NCI-H1048 (cell line): ENCODE measurements at places on chromosomes 7 and 10.

DNA sequence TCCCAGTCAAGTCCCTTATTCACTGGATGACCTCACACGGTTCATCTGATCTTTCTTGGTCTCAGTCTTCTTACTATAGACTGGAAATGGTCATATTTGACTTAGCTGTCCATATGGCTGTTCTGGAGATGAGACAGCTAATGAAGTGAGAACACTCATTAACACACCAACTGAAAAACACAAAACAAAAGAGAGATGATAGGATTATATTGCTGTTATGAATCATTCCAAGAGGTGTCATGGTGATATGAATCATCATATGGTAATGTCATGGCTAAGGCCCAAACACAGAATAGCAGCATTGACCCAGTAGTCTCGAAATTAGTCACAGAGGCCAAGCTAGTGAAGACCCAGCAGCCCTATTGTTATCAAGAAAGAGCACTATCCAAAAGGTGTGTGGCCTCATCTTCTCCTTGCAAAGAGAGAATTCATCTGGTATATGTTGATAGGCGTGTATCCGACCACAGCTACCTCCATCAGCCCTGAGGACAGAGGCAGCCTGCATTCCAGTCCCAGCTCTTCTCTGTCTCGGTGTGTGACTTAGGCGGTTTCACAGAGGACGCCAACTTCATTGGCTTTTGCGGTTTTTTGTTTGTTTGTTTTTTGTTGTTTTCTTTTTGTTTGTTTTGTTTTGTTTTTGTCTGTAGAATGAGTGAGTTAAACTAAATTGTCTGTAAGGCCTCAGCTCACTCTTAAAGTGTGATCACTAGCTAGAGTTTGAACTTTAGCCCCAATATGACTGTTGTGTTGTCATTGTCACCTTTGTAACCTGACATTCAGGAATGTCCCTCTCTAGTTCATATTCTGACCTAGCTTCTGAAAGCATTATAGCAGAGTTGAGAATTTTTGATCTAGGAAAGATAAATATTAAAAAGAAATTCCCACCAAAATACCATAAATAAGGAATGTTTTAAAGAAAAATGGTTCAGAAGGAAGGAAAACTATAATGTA is 97.4 kb upstream of the PDCD4 start:
- no peak for DNase-seq

GRCh38 chr10:987620-987869 is 689 bp upstream of the GTPBP4 start:
- no peak for DNase-seq

DNA sequence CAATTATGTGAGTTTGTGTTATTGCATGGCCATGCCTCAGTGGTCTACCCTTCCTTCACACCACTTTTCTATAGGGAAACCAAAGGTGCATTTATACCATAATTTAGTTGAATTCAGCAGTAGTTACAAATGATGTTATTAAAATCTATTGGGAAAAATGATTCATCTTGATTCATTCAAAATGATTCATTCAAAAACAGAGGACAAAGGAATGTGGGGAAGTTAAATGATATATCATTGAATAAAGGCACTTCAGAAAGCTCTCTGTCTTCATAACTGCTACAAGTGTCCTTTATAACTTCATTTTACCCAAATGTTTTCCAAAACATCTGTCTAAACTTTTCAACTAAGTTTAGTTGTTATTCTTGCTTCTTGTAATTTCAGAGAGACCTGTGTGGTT is 722.9 kb downstream of the GRM8 start:
- no peak for DNase-seq

- no peak for DNase-seq
Measured at GRCh38 chr10:44132361-44133289, 252.3 kb downstream of the CXCL12 start.

DNA sequence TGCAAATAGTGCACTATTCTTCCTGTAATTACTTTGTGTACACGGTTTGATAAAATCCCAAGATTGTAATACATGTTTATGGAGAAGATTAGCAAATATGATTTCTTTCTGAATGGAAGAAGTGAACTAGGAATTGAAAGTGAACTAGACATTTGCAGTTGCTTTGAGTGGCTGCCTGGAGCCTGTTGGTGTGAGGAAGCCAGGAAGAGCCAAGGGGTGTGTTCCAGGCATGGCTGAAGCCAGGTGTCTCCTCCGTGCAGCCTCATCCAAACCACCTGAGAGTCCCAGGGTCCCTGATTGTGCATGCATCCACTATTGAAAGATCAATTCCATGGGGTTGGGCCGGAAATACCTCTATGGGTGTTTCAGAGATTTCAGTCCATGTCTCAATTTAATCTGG is 253.1 kb upstream of the SHH start:
- no peak for DNase-seq

- DNase-seq, result no peak
Measured at GRCh38 chr7:1354661-1355567, 104.4 kb downstream of the MICALL2 start.

DNA sequence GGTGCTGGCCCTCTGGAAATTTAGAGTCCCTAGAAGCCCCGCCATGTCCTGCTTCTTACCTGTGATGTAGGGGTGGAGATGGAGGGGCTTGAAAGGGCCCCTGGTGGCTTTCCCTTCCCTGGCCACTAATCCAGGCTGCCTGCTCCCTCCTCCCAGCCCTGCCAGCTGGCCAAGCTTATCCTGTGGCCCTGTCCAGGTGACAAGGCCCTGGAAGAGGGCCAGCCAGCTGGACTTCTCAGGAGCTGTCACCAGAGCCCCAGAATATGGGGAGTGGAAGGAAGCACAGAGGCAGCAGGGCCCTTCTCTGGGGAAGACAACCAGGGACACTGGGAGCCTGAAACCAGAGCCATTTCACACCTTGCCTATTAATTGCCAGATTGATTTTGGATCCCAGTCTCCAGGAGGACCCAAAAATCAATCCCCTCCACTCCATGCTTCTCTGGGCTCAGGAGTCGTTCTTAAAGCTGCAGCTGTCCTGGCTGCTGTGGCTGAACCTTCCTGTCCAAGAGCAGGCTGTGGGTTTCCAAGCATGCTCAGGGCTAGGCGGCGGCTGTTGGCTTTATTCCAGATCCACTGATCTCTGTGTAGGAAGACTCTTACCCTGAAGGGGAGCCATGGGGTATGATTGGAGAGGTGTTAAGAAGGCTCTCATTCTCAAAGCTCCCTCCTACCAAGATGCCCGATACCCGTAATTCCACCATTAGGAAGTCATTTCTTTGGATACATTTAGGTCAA is 52.6 kb upstream of the PCBD1 start:
- no peak for DNase-seq

- DNase-seq, result no peak
Measured at GRCh38 chr7:38481401-38481800, 149.8 kb downstream of the AMPH start.

DNA sequence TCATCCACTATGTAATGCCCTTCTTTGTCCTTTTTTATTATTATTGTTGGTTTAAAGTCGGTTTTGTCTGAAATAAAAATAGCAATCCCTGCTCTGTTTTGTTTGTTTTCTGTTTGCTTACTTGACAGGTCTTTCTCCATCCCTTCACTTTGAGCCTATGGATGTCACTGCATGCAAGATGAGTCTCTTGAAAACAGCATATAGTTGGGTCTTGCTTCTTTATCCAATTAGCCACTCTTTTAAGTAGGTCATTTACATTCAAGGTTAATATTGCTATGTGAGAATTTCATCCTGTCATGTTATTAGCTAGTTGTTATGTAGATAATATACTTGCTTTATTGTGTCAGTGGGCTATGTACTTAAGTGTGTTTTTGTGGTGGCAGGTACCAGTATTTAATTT is 25.8 kb downstream of the COA1 start:
- DNase-seq, result no peak

GRCh38 chr10:133353202-133353959 is 4.4 kb downstream of the FUOM start:
- DNase-seq, result no peak

- DNase-seq, result no peak
Measured at GRCh38 chr10:71740069-71740653, 20.6 kb upstream of the C10orf105 start.

GRCh38 chr7:151652111-151652510 is 132.4 kb upstream of the RHEB start:
- DNase-seq, result no peak

GRCh38 chr7:2926120-2926895 is 82.2 kb upstream of the GNA12 start:
- DNase-seq, result no peak

- DNase-seq, result no peak
Measured at GRCh38 chr7:99374111-99375064, at the start of gene ARPC1B. Gene ARPC1B, plus strand, starts transcription at chr7:99374730. Its CDS starts 10,985 bp downstream, at chr7:99385715.

DNA sequence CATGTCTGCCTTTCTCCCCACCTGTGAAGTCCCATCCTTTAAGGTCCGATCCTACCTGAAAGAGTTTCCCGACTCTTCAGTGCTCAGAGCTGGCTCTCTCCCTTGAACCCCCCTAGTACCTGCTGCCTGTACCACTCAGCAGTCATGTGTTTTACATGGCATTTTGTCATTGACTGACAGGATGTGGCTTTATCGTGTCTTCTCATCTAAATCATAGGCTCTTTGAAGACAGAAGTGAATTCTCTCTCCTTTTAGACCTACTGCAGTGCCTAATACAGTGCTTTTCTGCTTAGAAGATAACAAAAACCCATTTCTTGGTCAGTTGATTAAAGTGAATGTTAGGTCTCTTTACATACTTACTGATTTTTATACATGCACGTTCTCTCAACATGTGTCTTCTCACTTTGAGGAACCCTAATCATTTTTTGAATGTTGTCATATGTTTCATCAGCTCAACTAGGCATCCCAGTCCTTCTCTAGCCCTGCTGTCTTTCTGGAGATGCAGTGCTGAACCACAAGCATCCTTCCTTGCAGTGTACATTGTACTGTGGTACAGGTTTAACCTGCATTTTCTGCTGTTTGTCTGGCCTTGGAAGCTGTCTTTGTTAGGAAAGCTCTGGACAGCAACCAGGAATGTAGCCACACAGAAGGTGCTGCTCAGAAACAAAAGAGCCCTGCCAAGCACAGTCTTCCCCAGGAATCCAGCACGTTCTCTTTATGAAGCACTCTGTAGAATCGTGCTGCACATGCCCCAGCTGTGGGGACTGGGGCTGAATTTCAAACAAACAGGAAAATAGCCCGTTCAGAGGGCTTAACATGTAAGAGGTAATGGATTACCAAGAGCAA is 28.1 kb upstream of the LRRC4 start:
- DNase-seq, result no peak

DNA sequence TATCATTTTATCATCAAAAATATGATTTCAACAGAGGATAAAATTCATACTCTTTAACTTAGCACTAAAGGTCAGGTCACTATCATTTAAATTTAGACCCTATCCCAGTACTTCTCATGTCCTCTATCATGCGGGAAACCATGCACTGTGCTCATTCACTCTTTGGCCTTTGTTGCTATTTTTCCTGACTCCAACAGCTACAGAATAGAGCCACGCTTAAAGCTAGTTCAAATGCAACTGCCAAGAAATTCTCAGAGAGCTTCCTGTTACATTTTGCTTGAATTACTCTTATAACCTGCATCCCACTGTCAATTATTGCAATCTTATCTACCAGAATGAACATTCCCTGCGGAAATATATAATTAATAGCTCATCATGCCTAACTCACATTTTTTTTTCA is 58.3 kb downstream of the SEMA3A start:
- DNase-seq, result no peak

DNA sequence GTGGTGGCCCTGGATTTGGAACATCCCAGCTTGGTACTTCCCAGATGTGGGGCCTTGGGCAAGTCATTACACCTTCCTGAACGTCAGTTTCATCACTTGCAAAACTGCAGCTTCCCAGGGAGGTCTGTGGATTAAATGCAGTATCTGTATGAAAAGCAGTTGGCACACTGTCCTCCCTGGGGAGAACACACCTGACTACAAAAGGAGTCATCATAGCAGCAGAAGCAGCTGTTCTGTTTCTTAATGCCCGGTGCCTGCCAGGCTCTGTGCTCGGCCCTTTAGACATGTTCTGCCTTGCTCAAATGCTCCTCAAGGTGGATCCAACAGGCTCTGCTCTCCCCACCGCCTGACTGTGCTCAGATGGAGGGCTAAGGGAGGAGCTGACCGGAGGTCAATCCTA is 31.0 kb downstream of the CDCA7L start:
- DNase-seq, result no peak

- DNase-seq, result peak; percentile 23
Measured at GRCh38 chr7:123494193-123494796, 40.1 kb downstream of the IQUB start.

DNA sequence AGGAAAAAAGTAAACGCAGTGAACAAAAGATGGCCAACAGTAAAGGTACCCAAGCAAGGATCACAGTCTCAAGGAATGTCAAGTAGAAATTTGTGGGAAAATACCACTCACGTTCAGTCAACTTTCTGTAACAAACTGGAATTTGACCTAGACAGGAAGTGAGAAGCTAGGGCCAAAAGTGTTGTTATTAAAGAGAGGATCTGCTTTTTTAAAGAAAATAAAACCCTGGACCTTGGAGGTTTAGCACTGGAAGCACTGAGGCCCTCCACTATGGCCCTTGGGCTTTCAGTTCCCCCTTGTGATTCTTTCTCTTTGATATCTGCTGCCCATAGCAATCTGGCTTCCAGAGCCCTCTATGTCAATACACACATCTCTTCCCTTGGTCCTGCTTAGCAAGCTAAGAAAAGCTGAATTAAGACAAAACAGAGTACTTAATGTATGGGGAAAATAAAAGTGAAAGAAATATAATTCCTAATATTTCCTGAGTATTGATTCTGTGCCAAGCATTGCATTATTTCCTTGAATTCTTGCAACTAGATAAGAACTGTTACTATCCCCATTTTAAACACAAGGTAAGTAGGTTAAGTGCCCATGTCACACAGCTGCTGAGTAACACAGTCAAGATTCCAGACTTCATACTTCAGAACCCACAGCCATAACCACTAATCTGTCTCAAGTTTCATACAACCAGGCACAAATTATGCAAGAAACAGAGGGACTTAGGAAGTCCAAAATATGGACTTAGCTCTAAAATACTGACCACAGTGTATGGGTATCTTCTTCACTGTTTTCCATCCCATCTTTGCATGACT is 2.6 kb upstream of the ZNF438 start:
- no peak for DNase-seq

DNA sequence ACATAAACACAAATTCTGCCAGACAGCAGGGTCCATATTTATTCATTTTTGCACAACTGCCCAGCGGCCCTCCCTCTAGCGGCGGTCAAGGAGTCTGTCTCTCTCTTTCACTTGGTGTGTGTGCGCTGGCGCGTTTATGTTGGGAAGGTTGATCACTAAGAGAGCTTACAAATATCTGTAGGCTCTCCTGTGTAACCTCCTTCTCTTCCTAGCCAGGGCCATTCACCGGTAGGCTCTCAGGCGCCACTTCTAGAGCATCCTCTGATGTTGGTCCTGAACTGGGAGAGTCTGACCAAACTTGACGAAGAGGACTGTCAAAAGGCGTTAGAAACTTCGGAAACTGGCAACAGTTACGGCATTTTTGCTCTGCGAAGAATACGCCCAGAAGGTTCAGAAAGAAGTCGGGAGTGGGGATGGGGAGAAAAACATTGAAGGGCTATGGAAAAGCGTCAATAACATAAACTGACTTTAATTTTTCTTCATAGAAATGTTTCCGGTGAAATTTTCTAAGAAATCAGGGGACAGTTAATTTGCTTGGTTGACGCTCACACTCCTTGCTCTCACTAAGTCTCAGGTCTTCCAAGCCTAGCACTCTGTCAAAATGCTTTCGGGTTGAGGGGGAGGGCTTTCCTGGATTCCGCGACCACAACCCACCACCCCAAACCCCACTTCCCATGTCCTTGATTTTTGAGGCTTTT is 731.1 kb downstream of the ZWINT start:
- DNase-seq, result no peak

- DNase-seq, result no peak
Measured at GRCh38 chr10:43839973-43840372, 191.3 kb upstream of the ZNF32 start.

- no peak for DNase-seq
Measured at GRCh38 chr10:56370217-56371113, 9.4 kb upstream of the ZWINT start.

GRCh38 chr7:126972571-126972970 is 280.2 kb downstream of the GRM8 start:
- no peak for DNase-seq
